ENCODE measurements at places on chromosomes 16 and 17.
A peak's percentile ranks its signal among the peaks of the same experiment; 100 is the strongest.

DNA sequence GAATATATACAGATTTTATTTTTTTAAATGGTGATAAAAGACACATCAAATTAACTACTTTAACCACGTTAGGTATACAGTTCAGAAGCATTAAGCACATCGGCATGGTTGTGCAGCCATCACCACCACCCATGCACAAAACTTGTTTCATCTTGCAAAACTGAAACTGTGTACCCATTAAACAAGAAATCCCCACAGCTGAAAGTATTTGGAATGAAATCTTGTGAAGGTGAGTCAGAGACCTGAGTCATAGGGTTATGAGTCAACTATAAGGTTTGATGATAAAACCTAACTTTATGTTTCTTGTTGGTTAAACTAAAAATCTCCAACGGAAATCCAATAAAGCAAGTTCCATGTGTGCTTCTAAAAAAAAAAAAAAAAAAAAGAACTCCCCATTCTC, 561.6 kb upstream of the PSMD7 start:
- no peak for DNase-seq

DNA sequence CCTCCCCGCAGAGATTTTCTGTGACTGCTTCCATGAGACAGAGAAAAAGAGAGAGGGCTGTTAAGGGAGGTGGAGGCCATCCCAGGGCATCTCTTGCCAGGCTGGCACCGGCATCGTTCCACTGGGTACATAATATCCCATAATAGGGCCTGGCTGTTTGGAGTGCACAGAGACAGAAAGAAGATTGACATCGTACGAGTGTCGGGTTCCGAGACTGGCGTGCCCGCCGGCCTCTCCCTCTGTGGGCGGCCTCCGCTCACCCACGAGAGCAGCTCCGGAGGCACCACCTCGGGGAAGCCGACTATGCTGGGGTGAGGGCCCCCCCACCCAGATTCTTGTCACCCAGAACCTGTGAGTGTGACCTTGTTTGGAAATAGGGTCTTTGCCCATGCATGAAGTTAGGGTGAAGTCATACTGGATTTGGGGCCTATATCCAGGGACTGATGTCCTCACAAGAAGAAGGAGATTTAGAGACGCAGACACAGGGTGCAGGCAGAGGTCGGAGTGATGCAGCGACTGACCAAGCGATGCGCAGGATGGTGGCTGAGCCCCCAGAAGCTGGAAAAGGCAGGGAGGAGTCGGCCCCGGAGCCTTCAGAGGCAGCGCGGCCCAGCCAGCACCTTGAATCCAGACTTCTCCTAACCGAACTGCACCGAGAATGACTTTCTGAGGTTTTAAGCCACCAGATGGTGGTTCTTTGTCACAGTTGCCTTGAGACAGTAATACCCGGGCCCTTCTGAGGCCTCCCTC, 101.8 kb upstream of the CIBAR2 start:
- DNase-seq: no peak

DNA sequence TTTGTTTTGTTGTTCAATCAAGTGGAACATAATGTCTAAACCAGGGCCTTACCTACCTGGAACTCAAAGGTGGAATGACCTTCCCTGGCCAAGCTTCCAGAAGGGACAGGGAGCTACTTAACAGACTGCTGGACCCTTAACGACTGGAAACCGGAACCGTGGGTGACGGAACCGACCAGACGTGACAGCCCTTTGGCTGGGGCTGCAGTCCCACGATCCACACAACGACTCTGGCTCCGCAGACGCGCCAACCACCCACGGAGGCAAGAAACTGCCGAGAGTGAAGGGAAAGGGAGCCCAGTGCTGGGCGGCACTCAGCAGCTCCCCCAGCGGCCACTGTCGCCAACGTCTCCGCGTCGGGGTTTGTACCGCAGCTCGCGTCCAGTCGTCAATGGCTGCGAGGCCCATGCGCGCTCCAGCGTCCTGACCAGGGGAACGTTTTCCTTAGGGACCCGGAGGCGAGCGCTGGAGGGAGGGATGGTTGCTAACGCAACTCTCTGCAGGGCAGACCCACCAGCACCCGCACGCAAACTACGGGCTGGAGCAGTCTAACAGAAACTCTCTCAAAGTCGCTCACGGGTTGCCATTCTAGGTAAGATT, 5.5 kb upstream of the KIF22 start:
- DNase-seq: no peak

- DNase-seq: peak; percentile 45
Observed at GRCh38 chr17:81253358-81254131, 14.4 kb downstream of the NDUFAF8 start.

DNA sequence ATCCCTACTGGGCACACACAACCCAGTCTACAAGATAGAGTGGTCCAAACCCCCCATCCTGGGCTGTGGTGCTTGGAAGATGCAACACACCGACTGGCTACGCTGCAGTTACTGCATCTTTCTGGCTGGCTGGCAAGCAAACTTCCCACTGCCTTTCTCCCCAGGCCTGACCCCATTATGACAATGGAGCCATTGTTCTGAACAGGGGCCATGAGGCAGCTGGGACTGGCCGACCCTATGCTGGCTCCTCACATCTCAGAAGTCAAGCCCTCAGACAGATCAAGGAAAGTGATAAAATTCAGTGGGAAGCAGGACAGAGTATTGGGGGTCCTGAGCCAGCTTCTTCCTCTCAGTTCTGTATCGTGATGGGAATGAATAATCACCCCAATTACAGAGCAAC, 364.1 kb upstream of the ASIC2 start:
- DNase-seq: no peak

DNA sequence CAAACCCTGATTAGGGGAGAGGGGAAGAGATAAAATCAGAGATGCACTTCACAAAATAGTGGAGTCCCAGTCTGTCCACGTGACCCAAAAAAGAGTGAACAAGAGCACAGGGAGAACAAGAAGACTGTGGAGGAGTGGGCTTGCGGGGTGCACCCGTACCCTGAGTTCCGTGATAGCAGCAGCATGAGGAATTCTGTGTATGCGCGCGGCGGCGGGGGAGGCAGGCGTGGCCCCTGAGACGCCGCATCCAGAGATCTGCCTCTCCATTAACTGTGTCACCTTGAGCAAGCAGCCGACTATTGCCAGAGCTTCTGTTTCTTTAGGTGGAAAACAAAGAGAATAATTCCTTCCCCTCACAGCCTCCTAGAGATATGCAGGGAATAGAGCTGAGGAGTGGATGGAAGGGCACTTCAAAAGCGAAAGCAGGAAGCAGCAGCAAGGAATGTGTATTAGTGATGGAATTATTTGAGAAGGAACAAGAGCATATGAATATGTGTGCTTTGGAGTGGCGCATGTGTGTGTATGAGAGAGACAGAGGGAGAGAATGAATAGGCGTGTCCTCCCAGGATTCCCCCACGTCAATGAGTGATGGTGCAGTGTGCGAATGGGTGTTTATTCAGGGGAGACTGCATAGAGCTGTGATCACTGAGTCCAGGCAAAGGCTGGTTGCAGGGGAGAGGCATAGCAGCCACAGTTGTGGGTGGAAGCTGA, 10.4 kb upstream of the SOX9 start:
- DNase-seq: no peak

DNA sequence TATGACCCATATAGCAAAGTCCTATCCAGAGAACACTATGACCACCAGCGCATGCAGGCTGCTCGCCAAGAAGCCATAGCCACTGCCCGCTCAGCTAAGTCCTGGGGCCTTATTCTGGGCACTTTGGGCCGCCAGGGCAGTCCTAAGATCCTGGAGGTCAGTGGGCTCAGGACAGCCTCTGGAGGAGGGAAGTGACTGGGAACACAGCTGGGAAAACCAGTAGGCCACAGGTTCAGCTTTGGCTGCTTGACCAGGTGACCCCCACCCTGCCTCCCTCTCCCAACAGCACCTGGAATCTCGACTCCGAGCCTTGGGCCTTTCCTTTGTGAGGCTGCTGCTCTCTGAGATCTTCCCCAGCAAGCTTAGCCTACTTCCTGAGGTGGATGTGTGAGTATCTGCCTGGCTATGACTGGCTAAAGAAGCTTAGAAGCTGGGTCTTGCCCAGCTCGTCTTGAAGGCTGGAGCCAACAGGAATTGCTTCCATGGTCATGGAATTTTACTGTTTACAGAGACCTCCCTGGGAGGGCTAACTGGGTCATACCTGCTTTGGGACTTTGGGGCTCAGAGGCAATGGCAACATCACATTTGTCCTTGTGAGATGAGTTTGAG, 1.5 kb upstream of the OVCA2 start:
- no peak for DNase-seq

GRCh38 chr16:22628994-22629393, 118.3 kb downstream of the NPIPB5 start:
- DNase-seq: no peak

GRCh38 chr17:57235124-57235523, 21.2 kb upstream of the MSI2 start:
- no peak for DNase-seq

Data from HAP-1 (cell line).